ENCODE measurements at places on chromosomes 7 and 10. TPM values are rescaled to one million over a fixed set of nuclear protein-coding genes. Genes with fewer than 3 reads are reported as not detected.

ADARB2 gene
- 0.18 TPM for total RNA-seq

SVOPL gene
- not detected for total RNA-seq

ITIH5 gene
- total RNA-seq: 15.2 TPM

ENO4 gene
- not detected for total RNA-seq

AOC1 gene
- total RNA-seq: 0.26 TPM

NPC1L1 gene
- 0.29 TPM for total RNA-seq

ZNF777 gene
- total RNA-seq: 6.8 TPM

PRLHR gene
- total RNA-seq: not detected

GPNMB gene
- 219 TPM for total RNA-seq

ANKRD30A gene
- total RNA-seq: not detected

WEE2 gene
- not detected for total RNA-seq

CLCN1 gene
- total RNA-seq: not detected

STAG3 gene
- 0.71 TPM for total RNA-seq

FGF8 gene
- not detected for total RNA-seq

DNA sequence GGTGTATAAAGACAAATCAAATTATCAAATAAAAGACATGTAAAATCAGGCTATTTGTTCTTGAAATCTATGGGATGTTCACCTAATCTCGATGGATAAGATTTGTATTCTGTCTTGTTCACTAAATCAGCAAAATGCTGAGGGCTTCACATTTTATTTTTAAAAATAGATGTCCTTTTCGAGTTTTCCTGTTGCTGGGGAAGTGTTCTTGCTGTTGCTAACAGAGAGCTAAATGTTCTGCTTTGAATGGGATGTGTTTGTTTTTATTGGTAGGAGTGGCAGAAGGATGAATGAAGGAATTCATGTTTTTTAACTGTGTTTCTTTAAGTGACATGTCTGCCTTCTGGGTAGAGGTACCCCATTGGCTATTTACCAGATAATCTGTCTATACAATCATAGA is 7.3 kb upstream of the SNX13 start:
- no peaks in the 10 kb centered on the region for H3K36me3 ChIP-seq
- no peak overlapping the region for H3K4me3 ChIP-seq
- H3K4me1 ChIP-seq: no peaks in the 10 kb centered on the region
- H3K27ac ChIP-seq: no peak overlapping the region
- no peaks in the 10 kb centered on the region for H3K27me3 ChIP-seq

DNA sequence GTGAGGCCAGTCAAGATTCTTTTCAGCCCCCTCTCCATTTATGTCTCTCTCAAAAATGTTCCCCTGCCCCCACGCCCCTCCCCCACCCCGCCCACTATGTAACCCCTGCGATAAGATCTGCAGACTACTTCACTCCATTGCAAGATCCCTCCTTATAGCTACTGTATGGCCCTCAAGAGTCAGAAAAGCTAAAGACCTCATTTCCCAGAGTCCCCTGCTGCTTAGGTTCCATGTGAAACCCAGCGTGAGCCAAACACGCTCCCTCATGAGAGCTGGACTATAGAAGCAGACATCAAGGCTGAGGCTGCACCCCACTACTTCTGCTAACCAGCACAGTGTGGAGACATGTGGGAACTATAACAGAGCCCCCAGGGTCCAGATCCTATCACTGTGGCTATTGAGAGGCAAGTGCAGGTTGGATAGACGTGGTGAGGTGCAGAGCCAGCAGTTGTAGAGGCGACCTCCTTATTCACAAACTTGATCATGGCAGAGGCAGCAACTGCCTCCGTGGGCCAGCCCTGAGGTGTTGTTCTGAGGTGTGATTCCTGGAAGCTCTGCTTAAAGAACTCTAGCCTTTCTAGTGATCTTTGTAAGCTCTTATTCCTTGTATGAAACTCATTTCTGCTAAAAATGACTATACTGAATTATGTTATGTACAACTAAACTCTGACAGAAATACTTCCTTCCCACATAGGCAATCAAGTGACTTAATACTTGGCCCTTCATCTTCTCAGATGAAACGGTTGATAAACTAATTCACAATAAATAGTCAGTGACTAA is 117.0 kb upstream of the ARID5B start:
- no peaks in the 10 kb centered on the region for H3K27me3 ChIP-seq
- H3K36me3 ChIP-seq: no peaks in the 10 kb centered on the region
- H3K4me3 ChIP-seq: no peak overlapping the region
- peaks cover 14% of the 10 kb centered on the region for H3K4me1 ChIP-seq
- DNase-seq: no peak

GRCh38 chr7:150863946-150864345 is 11.6 kb downstream of the AOC1 start:
- no peak overlapping the region for H3K4me3 ChIP-seq
- H3K36me3 ChIP-seq: no peaks in the 10 kb centered on the region
- no peaks in the 10 kb centered on the region for H3K27me3 ChIP-seq
- H3K27ac ChIP-seq: no peak overlapping the region
- no peaks in the 10 kb centered on the region for H3K4me1 ChIP-seq

GRCh38 chr7:117961235-117961634 is 88.0 kb upstream of the CTTNBP2 start:
- no peak overlapping the region for H3K27ac ChIP-seq
- H3K36me3 ChIP-seq: no peaks in the 10 kb centered on the region
- no peaks in the 10 kb centered on the region for H3K27me3 ChIP-seq

DNA sequence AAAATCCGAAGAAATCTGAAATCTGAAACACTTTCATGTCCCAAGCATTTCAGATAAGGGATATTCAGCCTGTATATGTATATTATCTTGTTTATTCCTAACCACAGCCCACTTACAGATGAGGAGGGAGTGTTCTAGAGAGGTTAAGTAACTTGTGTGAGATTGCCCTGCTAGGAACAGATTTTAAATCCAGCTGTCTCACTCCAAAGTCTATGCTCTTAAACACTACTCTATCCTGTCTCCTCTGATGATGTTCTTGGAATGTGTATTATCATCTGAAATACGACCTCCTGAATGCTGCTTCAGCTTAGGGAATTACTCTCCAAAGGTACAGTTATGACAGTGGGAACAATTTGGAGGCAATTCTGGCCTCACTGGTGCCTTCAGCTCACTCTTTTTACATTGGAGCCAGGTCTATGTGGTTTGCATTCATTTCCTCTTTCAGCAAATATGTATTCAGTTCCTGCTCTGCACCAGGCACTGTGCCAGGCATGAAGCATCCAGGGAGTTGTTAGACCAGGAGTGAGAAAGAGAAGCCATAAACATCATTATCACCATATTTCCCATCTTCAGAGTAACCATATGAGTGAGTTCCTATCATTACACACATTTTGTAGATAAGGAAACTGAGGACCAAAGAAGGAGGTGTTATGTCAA is 70.2 kb downstream of the NOC3L start:
- no peaks in the 10 kb centered on the region for H3K36me3 ChIP-seq
- H3K4me3 ChIP-seq: no peak overlapping the region
- H3K4me1 ChIP-seq: peaks cover 30% of the 10 kb centered on the region
- H3K27ac ChIP-seq: peak overlapping the region; percentile 45
- DNase-seq: peak; percentile 41

- no peaks in the 10 kb centered on the region for H3K36me3 ChIP-seq
- no peaks in the 10 kb centered on the region for H3K27me3 ChIP-seq
- peaks cover 16% of the 10 kb centered on the region for H3K4me1 ChIP-seq
- H3K27ac ChIP-seq: no peak overlapping the region
- DNase-seq: no peak
Observed at GRCh38 chr10:132453470-132453861, 56.5 kb downstream of the PWWP2B start.

- H3K36me3 ChIP-seq: no peaks in the 10 kb centered on the region
- no peak for DNase-seq
- peaks cover 22% of the 10 kb centered on the region for H3K4me1 ChIP-seq
- H3K4me3 ChIP-seq: no peak overlapping the region
- no peak overlapping the region for H3K27ac ChIP-seq
Observed at GRCh38 chr7:106126170-106126938, 14.2 kb upstream of the SYPL1 start.

GRCh38 chr10:68202960-68203353 is 29.0 kb downstream of the ATOH7 start:
- H3K4me3 ChIP-seq: no peak overlapping the region
- no peaks in the 10 kb centered on the region for H3K4me1 ChIP-seq
- H3K36me3 ChIP-seq: peaks cover 20% of the 10 kb centered on the region
- H3K27me3 ChIP-seq: peaks cover 4% of the 10 kb centered on the region

DNA sequence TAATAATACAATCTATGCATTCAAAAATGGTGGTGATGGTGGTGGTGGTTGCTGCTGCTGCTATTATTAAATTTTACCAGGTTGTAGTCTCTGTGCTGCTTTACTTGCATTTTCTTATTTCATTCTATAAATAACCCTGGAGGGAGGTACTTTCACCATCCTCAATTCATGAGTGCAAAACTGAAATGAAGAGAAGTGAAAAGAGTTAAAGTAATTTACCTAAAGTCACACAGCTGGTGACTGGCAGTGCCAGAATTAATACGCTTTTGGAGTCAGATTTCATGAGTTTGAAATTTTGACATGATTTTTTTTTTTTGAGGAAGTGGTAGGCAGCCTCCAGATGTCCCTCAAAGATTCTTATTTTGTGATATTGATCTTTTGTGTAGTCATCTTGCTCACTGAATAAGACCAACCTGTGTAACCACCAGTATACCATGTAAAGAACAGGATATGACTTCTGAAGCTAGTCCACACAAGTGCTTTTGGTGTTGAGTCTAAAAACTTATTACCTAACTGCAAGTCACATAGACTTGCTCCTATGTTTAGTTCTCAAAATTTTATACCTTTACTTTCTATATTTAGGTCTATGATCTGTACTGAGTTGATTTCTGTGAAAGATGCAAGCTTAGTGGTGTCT is 218.8 kb downstream of the ZWINT start:
- DNase-seq: no peak
- H3K27ac ChIP-seq: no peak overlapping the region
- H3K27me3 ChIP-seq: no peaks in the 10 kb centered on the region

DNA sequence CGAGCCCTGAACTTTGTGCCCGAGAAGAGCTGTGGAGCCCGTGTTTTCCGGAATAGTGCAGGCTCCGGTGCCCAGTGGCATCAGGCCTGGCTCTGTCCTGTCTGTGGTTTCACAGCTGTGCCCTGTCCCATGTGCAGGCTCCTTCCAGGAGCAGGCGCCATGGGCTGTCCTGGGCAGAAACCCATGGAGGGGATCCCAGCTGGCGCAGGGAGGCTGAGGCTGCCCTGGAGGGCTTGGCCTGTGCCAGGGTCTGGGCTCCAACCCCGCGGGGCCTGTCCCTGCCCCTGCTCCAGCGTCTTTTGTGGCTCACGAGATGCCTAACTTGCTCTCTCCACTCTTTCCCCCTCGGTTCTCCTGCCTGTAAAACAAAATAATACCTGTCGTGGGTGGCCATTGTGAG is 23.3 kb upstream of the CRHR2 start:
- no peak overlapping the region for H3K4me3 ChIP-seq
- H3K27me3 ChIP-seq: no peaks in the 10 kb centered on the region

- no peaks in the 10 kb centered on the region for H3K27me3 ChIP-seq
- peaks cover 14% of the 10 kb centered on the region for H3K36me3 ChIP-seq
- DNase-seq: no peak
- H3K4me3 ChIP-seq: peak overlapping the region; percentile 95
- peak overlapping the region; percentile 96 for H3K27ac ChIP-seq
Observed at GRCh38 chr7:149125189-149125862, 798 bp downstream of the ZNF425 start.

- H3K4me3 ChIP-seq: no peak overlapping the region
- no peaks in the 10 kb centered on the region for H3K27me3 ChIP-seq
- H3K36me3 ChIP-seq: no peaks in the 10 kb centered on the region
- H3K27ac ChIP-seq: no peak overlapping the region
- no peaks in the 10 kb centered on the region for H3K4me1 ChIP-seq
- peak; percentile 6 for DNase-seq
Observed at GRCh38 chr10:128812000-128812399, 655.0 kb upstream of the MGMT start.

- H3K27me3 ChIP-seq: no peaks in the 10 kb centered on the region
- H3K4me1 ChIP-seq: peaks cover 3% of the 10 kb centered on the region
- DNase-seq: no peak
- no peaks in the 10 kb centered on the region for H3K36me3 ChIP-seq
- no peak overlapping the region for H3K27ac ChIP-seq
Observed at GRCh38 chr10:58836991-58837575, 324.4 kb downstream of the BICC1 start.

- peak overlapping the region; percentile 13 for H3K4me3 ChIP-seq
- peaks cover 49% of the 10 kb centered on the region for H3K4me1 ChIP-seq
- no peaks in the 10 kb centered on the region for H3K36me3 ChIP-seq
- DNase-seq: peak; percentile 69
Observed at GRCh38 chr10:73908853-73909539, 1.9 kb upstream of the PLAU start.

DNA sequence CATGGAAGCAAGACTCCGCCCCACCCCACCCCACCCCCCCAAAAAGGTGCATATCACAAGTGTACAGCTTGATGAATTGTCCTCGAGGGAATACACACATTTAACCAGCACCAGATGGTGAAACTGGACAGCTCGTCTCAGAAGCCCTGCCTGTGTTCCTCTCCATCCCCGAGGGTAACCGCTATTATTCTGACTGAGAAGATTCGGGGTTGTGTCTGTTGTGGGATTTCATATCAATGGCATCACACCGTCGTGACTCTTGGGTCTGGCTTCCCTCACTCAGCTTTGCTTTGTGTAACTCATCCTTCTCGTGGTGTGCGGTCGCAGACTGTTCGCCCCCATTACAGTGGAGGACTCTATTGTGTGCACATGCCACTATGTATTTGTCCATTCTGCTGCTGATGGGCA is 18.9 kb downstream of the PODXL start:
- H3K4me3 ChIP-seq: no peak overlapping the region
- H3K4me1 ChIP-seq: peaks cover 62% of the 10 kb centered on the region
- H3K27ac ChIP-seq: no peak overlapping the region
- DNase-seq: no peak

DNA sequence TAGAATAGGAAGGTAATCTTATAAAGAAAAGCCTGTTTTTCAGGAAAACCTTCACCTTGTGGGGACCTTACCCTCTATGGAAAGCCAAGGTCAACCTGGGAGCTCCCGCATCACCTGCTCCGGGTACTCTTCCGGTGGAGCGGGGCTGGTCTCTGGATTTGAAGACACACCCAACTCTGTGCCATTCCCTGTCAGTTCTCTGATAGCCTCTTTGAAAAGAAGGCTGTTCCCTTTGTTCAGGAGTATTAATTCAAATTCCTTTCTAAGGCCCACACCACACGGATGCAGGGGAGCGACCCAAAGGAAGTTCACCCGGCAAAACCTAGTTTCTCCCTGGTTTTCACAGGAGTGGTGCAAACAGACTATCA is 10.7 kb downstream of the CTBP2 start:
- H3K4me3 ChIP-seq: no peak overlapping the region
- no peaks in the 10 kb centered on the region for H3K27me3 ChIP-seq
- peaks cover 8% of the 10 kb centered on the region for H3K36me3 ChIP-seq

DNA sequence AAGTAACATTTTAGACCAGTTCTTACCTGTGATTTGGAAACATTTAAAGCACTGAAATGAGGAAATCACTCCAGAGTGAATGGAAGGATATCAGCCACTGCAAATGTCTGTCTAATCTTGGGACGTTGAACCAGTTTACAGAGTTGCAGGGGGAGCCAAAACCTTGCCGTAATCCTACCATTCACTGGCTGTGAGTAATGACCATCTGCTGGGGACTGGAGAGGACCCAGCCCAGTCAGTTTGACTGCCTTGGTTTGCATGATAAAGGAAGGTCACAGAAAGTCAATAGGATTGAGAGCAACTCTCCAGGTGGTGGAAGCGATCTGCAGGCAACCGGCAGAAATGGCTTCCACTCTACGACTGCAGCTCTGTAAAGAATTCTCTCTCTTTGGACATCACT is 167.2 kb downstream of the AKR1D1 start:
- DNase-seq: no peak
- H3K4me1 ChIP-seq: no peaks in the 10 kb centered on the region
- H3K4me3 ChIP-seq: no peak overlapping the region
- H3K27me3 ChIP-seq: no peaks in the 10 kb centered on the region
- H3K36me3 ChIP-seq: no peaks in the 10 kb centered on the region
